Effector CD4-positive, alpha-beta T cell (primary cell): ENCODE measurements at places on chromosomes 7 and 10.
A peak's percentile ranks its signal among the peaks of the same experiment; 100 is the strongest.

GRCh38 chr7:155395176-155395797 is 62.6 kb upstream of the EN2 start:
- no peak for DNase-seq

- DNase-seq = no peak
Observed at GRCh38 chr10:69281507-69282413, 3.5 kb downstream of the HK1 start.

DNA sequence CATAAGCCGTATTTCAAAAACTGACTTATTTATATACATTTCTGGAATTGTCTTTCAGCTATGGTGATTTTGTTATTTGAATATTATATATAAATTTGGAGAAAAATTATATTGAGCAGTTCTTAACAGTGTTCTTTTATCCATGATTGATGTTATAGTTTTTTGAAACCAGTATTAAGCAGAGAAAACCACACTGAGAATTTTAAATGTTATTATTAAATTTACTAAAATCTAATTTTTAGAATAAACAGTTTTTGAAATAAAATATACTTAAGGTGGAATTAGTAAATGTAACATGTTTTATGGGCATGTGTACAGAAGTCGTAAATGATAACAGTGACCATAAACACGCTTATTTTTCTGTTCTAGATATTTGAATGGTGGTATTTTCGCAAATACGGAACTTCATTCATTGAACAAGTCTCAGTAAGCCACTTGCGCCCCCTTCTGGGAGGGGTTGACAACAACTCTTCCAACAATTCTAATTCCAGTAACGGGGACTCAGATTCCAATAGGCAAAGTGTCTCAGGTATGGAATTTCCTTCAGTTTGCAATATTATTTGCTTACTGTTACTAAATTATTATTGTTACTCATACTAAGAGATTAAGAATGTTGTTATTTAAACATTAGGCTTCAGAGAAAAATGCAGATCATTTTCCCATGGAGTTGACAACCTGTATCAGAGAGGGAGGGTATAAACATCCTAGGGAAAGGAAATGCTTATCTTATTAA is 166.1 kb downstream of the ST7 start:
- DNase-seq = peak; percentile 71

GRCh38 chr10:3566627-3567026 is 218.4 kb downstream of the KLF6 start:
- no peak for DNase-seq

DNA sequence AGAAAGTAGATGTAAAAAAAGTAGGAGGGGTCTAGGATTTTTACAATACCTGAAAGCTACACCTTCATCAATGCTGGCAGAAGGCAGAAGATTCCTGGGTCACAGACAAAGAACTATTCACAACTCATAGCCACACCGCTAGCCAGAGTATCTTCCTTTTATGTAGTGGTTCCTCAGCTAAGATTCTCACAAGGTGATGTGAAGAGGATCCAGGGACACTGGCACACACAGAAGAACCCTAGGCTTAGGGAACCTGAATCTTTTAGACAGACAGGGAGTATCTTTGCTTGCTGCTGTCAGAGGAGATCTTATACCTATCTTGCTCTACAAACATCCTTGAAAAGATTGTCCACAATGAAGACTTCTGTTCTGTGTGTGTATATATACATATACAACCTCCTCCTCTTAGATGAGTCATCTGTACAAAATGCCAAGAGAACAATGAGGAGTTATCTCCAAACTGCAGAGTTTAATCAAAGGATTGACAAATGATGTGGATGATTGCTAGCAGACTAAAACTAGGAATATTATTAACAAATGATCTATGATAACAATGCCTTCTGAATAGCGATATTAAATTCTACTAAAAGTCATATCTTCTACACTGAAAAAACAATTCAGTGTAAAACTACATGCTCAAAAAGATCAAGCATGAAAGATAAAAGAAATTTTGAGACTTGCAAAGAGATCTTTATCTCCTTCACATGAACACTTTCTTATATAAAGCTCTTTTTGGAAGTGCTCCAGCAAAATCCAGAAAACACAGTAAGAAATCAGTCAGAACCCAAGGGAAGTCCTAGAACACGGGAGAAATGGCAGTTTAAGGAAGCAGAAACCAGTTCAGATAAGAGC is 409.3 kb downstream of the PARD3 start:
- DNase-seq = no peak

DNA sequence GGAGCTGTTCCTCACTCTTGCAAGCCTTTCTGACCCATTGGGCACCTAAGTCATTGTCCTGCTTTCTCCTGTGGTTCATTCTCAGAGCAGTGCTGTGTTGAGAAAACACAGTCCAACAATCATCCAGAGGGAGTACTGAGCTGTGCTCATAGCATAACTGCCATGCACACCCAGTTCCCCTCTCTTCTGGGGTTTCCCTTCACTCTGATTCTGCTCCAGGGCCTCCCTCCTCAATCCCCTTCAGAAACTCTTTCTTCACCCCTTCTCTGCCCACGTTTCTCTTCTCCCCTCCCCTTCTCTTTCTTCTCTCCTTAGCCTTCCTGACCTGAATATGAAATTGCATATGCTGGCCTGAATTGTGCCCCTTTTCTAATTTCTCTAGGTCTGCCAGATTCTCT is 155.8 kb downstream of the AOAH start:
- no peak for DNase-seq

- DNase-seq = no peak
Observed at GRCh38 chr7:91446819-91447218, 182.6 kb downstream of the FZD1 start.

- DNase-seq = no peak
Observed at GRCh38 chr7:93171606-93172226, 23.5 kb upstream of the SAMD9L start.

DNA sequence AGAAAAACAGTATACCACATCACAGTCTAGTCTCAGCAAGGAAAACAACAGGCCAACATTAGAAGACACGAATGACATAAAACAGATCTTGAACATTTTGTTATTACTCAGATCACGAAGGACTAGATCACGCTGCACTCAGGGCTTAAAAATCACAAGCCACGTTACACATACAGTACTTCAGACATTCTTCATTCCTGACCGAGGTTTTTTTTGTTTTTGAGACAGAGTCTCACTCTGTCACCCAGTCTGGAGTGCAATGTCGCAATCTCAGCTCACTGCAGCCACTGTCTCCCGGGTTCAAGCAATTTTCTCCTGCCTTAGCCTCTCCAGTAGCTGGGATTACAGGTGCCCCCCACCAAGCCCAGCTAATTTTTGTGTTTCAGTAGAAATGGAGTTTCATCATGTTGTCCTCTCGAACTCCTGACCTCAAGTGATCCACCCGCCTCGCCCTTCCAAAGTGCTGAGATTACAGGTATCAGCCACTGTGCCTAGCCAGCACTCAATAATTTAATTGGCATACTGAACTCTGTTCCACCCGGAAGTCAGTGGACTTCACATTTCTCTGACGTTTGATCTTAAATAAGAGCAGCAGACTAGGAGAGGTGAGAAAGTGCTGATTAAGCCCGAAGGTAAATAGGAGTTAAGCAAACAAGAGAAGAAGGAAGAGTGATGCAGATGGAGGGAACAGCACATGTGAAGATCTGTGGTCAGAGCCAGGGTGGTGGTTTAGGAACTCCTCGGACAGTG is 3.5 kb downstream of the AIMP2 start:
- DNase-seq = no peak

GRCh38 chr7:129161524-129162225 is 17.2 kb downstream of the TSPAN33 start:
- DNase-seq = no peak

DNA sequence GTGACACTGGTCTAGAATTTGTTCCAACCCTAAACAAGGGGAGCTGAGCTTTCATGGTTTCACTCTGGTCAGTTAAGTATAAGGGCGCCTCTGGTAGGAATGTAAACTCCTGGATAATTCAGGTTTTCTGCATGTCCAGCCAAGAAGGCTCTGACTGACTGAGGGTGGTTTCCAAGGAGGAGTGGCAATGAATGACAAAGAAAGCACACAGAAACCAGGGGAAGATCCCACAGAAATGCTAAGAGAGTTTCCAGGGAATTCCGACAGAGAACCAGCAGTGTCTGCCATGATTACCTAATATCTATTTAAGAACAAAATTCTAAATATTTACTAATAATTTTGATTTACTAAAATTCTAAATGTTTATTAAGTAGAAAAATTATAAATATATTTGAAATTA is 27.3 kb upstream of the NRG3 start:
- DNase-seq = no peak

GRCh38 chr7:27194686-27195379 is 5.1 kb downstream of the HOXA13 start:
- DNase-seq = no peak

GRCh38 chr10:21705828-21706176 is 171.8 kb downstream of the MLLT10 start:
- DNase-seq = no peak

- DNase-seq = no peak
Observed at GRCh38 chr10:78231939-78232338, 198.3 kb downstream of the RPS24 start.

DNA sequence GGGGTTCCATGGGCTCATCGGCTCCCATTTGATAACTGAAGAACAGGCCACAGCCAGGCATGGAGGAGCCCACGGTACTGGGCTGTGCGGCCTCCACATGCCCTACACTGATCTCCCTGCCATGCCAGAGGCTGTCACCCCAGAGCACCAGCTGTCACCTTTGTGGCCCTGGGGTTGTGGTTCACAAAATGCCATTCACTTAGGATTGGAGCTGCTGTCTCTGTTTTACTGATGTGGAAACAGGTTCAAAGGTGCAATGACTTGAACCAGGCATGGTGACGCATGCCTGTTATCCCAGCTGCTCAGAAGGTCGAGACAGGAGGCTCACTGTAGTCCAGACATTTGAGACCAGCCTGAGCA is 4.3 kb upstream of the UPK3B start:
- DNase-seq = no peak

GRCh38 chr10:8023321-8023720 is 31.2 kb upstream of the GATA3 start:
- no peak for DNase-seq

- no peak for DNase-seq
Observed at GRCh38 chr7:32259931-32260596, 189.9 kb upstream of the PDE1C start.

GRCh38 chr7:13047061-13047460 is 359.6 kb downstream of the ARL4A start:
- DNase-seq = no peak

- no peak for DNase-seq
Observed at GRCh38 chr7:108869070-108869469, 299.4 kb downstream of the DNAJB9 start.

DNA sequence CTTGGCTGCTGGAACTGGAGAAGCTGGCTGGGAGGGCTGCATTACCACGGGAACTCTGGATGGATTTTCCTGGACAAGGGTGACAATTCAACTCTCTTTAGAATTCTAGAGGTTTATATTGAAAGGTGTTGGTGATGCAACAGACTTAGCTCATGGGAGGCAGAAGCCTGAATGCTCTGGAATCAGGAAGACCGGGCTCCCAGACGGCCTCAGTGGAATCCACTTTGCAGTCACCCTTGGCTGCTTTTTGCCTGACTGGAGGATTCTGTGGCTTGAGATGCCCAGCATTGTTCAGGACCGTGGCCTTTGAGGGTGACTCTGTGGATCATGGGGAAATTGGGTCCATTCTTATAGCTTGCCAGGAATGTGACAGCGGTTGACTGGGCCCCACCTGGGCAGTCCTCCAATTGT is 32.3 kb downstream of the PYROXD2 start:
- DNase-seq = no peak

DNA sequence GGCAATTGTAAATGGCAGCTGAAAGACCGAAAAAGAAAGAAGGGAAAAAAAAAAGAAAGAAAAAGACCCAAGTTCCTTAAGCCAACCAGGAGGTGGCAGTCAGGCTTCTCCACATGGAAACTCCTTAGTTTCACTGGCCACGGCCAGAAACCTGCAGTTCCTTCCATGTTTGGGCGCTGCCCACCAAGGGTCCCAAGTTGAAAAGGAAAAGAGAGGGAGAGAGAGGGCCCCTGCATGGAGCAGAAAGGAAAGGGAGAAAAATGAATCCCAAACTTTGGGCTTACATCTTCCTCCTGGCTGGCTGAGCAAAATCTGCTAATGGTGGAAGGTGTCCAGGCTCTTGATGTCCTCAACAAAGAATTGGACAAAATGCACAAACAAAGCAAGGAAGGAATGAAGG is 31.8 kb upstream of the ABCA13 start:
- no peak for DNase-seq

GRCh38 chr10:51707392-51707791 is 8.0 kb upstream of the CSTF2T start:
- DNase-seq = no peak

GRCh38 chr7:113431406-113431805 is 313.1 kb upstream of the SMIM30 start:
- DNase-seq = no peak

GRCh38 chr10:97195706-97196222 is 10.0 kb upstream of the SLIT1 start:
- DNase-seq = no peak

GRCh38 chr7:113199841-113200240 is 81.5 kb upstream of the SMIM30 start:
- DNase-seq = no peak

- DNase-seq = no peak
Observed at GRCh38 chr10:26372513-26373354, 65.4 kb upstream of the APBB1IP start.

- DNase-seq = no peak
Observed at GRCh38 chr7:142248-142941, 50.0 kb upstream of the FAM20C start.

DNA sequence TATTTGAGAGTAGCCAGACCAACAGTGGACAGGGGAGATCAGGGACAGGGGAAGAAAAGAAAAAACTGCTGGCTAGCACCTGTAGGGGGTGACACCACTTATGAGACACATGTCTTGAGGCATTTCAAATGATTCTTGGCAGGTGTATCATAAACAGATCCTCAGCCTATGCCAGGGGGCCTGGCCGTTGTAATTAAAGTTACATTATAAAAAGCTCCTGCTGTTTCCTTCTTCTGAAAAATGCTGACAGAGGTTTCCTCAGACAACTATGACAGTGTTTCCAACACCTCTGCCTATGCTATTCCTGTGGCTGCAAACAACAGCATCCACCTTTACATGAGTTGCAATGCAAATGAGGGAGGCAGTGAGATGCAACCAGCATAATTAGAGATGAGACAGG is 281.0 kb upstream of the PTER start:
- no peak for DNase-seq

DNA sequence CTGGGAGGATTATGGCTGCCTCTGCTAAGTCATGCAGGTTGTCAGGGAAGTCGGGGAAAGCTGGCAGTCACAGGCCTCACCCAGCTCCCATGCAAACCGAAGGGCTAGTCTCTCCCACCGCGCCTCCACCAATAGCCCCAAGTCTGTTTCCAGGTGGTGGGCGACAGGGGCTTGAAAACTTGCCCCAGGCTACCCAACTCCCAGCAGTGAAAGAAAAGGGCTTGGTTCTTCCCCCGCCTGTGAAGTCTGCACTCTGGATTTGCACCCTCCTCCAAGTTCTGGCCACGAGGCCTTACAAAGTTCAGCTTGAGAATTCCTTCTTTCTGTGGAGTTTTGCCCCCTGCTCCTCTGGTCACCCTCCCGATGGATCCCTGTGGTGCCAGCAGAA is 99.9 kb upstream of the CHST15 start:
- DNase-seq = no peak

- DNase-seq = no peak
Observed at GRCh38 chr10:99368646-99369045, 39.5 kb downstream of the CNNM1 start.
